ENCODE measurements at places on chromosomes 12 and 14. TPM values are rescaled to one million over a fixed set of nuclear protein-coding genes. Genes with fewer than 3 reads are reported as not detected.

The GSG1 gene
- not detected for total RNA-seq

The AJUBA gene
- 99.6 TPM for total RNA-seq

The STRAP gene
- 180 TPM for total RNA-seq

The OASL gene
- total RNA-seq = not detected

The SYNE2 gene
- 105 TPM for total RNA-seq

The KCNH3 gene
- total RNA-seq = not detected

The AQP2 gene
- not detected for total RNA-seq

The CFAP54 gene
- total RNA-seq = 4.2 TPM

The GUCY2C gene
- not detected for total RNA-seq

The ESPL1 gene
- total RNA-seq = 34.3 TPM

The TSHR gene
- not detected for total RNA-seq

The PMEL gene
- total RNA-seq = 301 TPM

The OR6C2 gene
- not detected for total RNA-seq

The DDN gene
- 0.25 TPM for total RNA-seq

The CLEC4C gene
- total RNA-seq = not detected

The TMPRSS12 gene
- not detected for total RNA-seq

The MYH6 gene
- 0.03 TPM for total RNA-seq

The ZNF385A gene
- 7.2 TPM for total RNA-seq

The SRSF9 gene
- total RNA-seq = 273 TPM

The KRT1 gene
- total RNA-seq = not detected

The RILPL1 gene
- 13.8 TPM for total RNA-seq

The TRAFD1 gene
- 40.5 TPM for total RNA-seq

The FAM186B gene
- 0.25 TPM for total RNA-seq

The HOXC11 gene
- total RNA-seq = not detected

The TAS2R46 gene
- 1.9 TPM for total RNA-seq

The ZC3H14 gene
- total RNA-seq = 116 TPM

The OLR1 gene
- total RNA-seq = not detected

The MMP17 gene
- 7.1 TPM for total RNA-seq

The RNU4-1 gene
- under 0.01 TPM for total RNA-seq

The SLCO1C1 gene
- not detected for total RNA-seq

The AKAP5 gene
- total RNA-seq = 3.2 TPM

The RGS6 gene
- 0.80 TPM for total RNA-seq

The KLRG1 gene
- total RNA-seq = 4.7 TPM

The GPR132 gene
- total RNA-seq = 0.22 TPM

The DHRS1 gene
- total RNA-seq = 27.4 TPM

The PLCZ1 gene
- not detected for total RNA-seq

The C12orf54 gene
- total RNA-seq = not detected

The ACVRL1 gene
- 2.0 TPM for total RNA-seq

The RTN1 gene
- 18.6 TPM for total RNA-seq

The A2ML1 gene
- 0.43 TPM for total RNA-seq

The SLCO1B3 gene
- total RNA-seq = not detected

The MYF6 gene
- 0.43 TPM for total RNA-seq

The TBC1D30 gene
- total RNA-seq = 9.7 TPM

The AMDHD1 gene
- 1.1 TPM for total RNA-seq
